ENCODE measurements at places on chromosomes 7 and 10.

GRCh38 chr10:84178160-84178609 lies 4.6 kb downstream of the GPR15LG start:
- DNase-seq: no peak

DNA sequence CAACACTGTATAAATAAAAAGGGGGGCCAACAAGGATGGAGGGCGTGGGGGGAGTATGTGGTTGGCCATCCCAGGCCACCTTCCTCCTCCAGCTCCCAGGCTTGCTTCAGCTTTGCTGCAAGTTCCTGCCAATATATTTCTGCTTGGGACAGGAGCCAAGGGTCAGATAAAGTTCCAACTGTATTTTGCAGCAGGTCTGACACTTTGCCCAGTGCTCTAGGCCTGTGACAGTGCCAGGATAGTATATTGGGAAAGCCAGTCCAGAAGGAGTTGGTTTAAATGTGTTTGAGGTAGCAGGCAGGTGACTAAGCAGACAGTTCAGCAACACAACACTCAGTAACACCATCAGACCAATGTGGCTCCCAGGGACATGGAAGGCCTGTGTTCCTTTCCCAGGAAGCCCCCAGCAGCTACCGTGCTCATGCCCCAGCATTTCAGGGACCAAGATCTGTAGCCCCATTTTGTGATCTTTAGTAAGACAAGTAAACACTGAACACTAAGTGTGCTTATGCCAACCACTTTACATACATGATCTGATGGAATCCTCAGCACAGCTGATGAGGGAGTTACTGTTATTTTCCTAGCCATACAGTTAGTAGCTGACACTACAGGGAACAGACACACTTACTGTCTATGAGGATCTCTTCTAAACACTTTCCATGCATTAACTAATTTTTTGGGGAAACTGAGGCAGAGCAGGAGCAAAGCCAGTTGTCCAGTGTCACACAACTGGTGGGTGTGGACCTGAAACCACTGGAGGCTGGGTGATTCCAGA lies 38.9 kb downstream of the DNAJB12 start:
- DNase-seq: peak; percentile 6

DNA sequence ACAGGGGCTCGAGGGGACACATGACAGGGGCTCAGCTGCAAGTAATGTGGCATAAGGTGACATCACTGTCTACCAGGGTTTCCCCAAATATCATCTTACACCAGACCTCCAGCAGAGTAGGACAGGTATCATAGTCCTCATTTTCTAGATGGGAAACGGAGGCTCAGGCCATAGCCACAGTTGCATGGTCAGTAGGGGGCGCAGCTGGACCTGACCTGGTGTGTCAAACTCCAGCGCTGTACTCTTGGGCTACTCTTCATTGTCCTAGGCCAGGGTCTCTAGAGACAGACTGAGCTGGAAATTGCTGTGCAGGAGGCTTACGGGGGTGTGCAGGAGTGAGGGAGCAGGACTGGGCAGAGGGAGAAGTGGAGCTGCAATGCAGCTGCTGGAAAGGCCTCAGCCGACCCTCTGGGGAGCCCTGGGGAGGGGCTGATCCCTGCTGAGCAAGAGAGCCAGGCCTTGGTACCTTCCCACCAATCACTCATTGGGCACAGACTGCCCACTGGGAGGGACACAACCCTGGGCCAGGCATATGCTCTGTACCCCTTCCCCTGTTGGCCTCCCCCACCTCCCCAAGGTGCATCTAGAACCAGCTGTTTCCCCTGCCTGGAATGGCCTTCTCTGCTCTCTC lies 89.9 kb downstream of the CDH23 start:
- peak; percentile 76 for DNase-seq

DNA sequence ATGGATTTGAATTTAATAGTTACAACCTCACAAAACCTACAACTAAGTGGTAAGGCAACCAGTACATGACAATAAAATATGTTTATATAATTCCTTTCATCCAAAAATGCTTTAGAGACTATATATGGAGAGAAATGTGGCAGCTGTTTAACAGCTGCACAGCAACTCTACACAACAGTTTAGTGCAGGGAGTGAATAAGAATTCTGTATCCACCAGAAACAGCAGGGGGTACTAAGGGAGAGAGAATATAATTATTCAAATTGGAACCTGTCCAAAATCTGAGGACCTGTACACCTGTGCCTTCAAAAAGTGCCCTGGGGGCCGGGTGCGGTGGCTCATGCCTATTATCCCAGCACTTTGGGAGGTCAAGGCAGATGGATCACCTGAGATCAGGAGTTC lies 49.6 kb downstream of the POLL start:
- no peak for DNase-seq

DNA sequence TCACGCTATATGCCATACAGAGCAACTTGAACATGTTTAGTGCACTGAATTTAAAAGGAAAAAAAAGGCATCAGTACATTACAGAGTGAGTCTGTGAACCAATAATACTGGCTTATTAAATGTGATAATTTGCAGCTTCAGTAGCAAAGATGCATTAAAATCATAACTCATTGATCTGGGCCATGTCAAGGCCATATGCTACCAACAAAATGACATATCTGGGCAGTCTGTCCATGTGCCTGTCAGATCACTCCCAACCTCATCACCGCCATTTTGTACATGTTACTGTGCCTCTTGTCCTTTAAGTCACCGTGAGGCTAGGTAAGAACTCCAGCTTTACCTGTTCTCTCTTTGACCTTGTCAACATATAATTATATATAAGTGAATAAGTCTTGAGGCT lies 307.4 kb upstream of the LRGUK start:
- no peak for DNase-seq

GRCh38 chr7:43645699-43646226 lies 62.9 kb downstream of the STK17A start:
- DNase-seq: no peak

- no peak for DNase-seq
These were observed 324.8 kb downstream of the SFMBT2 start for GRCh38 chr10:7085913-7086589.

GRCh38 chr7:36114355-36114754 lies 38.7 kb upstream of the EEPD1 start:
- no peak for DNase-seq

- no peak for DNase-seq
These were observed 25.4 kb downstream of the RPP38 start for GRCh38 chr10:15122477-15123030.

DNA sequence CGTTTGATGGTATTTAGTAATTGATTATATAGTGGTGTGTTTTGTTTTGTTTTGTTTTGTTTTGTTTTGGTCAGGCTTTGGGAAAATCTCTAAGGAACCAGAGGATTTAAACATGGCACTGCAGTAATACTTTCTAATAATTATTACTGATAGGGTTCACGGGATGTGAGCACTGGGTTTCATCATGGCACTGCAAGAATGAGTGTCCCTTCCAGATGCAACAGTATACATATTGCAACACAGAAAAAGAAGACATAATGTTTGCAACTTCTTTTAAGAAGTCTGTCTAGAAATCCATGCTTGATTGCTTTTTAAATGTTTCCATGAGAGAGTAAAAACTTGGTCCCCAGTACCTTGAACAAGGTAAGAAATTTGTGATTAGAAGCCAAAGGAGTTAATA lies 2.2 kb upstream of the CDCA7L start:
- DNase-seq: no peak

DNA sequence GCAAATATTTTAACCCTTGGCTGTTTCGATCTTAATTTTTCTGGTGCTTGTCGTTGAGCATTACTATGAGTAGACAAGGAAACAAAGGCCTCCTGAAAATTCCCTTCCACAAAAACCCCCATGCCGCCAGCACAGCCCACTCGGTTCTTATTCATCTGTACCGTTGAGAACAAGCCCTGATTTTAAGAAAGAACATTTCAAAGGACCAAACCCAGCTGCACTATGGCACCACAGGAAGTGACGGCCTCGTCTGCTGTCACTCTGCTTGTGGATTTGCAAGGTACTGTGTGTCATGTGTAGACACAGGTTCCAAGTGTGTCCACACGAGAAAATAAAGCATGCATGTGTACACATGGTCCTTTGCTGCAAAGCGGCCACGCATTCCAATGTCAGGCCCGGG lies 285.2 kb downstream of the DNAJB6 start:
- peak; percentile 17 for DNase-seq

DNA sequence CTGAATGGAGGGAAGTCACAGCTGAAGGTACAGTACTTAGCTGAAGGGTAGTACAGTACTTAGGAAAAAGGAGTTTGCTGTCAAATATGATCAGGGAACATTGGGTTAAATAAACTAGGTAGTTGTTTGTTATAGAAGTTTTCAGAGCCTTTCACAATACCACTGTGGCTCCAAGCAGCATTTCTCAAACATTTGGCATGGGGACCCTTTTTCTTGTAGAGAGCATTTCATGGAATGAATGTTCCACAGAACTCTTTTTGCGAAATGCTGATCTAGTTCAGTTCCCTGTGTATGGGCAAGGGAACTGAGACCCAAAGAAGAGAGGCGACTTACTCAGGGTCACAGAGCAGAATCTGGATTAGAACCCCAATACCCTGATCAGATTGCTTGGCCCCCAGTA lies 31.5 kb upstream of the DDX50 start:
- no peak for DNase-seq

DNA sequence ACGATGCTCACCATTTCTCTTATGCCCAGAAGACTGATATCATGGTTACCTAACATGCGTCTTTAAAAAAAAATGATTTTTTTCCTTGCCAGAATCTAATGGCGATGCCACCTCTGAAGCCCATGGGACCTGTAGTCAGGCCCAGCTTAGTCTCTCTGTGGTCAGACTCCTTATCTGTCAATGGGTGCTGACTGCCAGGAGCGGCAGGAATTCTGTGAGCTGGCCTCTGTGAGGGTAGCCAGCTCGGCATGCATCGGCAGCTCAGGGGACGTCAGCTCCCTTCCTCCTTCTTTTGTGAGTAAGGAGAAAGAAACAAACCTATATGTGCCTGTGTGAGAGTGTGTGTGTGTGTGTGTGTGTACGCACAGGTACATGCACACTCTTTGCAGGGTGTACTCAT lies 49.9 kb upstream of the ZRANB1 start:
- no peak for DNase-seq

DNA sequence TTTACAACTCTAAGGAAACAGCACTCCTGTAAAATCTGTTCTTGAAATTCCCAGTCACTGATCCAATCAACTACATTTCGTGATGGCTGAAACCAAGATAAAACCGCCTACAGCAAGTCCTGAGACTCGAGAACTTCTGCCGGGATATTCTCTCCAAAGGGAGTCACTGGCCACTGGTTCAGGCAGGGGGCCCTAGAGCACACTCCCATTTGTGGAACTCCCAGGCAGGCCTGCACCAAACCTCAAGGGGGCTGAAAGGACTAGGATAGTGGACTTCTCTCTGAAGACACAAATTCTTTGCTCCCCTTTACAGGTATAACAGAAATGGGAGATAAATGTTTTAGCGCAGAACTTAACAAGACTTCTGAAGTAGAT lies 16.3 kb downstream of the CYTH3 start:
- DNase-seq: no peak

DNA sequence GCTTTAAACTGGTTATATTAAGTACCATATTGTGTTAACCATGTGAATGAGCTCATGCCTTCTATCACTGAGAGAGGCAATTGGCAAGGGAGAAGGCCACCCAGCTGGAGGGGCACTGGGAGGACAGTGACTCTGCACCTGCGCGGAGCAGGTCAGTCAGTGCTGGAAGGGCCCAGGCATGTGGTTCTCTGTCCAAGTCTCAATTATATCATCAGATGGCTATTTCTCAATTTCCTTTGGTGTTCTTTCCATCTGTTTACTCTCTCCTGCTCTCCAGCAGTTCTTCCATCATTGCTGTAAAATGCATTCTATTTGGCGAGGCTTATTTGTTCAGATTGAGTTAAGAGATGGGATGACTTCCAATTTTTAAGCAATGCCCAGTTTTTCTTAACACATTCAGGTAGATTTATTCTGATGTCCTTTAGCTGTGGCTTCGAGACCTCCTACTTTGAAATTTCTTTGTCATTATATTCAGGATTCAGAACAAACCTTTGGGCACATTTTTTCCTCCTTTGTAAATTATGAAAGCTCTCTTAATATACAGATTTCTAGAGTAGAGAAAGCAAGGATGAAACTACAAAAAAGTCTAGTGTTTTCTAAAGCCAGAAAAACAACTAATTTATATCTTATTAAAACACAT lies 159.3 kb downstream of the BMPER start:
- DNase-seq: no peak

- DNase-seq: no peak
These were observed 115.5 kb downstream of the INPP5A start for GRCh38 chr10:132652936-132653590.

DNA sequence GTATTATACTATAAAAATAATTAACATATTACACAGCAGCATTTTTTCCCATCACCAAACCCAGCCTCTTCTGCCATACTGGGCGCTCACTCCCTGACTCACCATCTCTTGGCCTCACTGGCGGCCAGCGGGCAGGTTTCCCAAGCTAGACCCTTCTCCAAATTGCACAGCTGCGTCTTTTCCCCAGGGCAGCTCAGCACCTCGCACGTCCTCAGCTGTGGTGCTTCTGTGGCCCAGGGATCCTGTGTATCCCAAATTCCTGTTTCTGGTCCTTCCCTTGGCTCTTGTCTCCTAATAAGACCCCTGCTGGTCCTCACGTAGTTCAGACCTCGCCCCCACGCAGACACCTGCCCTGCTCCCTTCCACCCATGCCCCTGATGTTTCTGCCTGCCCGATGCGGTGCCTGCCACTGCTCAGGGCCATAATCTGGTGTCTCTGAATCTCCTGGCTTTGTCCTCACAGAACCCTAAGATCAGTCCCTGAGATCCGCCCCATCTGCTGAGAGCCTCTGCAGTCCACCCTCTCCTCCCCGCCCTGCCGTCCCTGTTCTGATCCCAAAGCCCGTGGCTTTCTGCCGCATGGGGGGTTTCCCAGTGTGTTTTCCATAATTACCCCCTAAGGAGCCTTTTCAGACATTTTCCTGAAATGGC lies 290.1 kb downstream of the TCERG1L start:
- DNase-seq: no peak

DNA sequence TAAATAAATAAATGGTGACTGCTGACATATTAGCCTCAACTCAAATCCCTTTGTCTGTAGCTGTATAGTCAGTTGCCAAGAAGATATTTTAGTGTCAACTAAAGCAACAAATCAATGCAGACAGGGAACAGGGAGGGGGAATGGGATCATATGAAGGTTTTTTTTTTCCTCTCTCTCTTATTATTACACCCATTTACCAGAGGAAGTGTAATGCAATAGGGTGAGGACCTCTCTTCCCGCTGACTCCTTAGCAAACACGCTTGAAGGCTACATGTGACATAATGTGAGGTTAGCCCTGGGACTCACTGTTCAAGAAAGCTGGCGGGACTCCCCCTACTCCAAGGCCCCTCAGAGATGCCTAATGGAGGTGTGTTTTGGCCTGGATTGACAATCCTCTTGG lies 88.2 kb downstream of the CHRM2 start:
- DNase-seq: no peak

- no peak for DNase-seq
These were observed 517.0 kb downstream of the INHBA start for GRCh38 chr7:41185851-41186250.

DNA sequence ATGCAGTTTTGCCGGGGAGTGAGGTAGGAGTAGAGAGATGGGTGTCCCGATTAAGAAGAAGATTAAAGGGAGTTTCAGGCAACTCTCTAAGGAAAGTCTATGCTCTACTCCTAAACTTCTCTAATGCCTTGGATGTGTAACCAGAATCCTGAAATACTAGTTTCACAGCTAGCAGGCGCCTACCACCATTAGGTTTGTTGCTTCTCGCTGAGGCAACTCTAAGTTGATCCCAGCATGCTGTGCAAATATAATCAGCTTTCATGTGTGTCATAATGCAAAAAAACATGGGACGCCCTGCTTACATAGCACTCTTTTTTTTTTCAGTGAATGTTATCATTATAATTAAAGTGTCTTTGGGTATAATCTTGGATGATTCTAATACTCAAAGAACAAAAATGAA lies 50.4 kb upstream of the FAM3C start:
- no peak for DNase-seq
